Smooth muscle cell of trachea (primary cell): ENCODE measurements at places on chromosomes 1 and 21. TPM values are rescaled to one million over a fixed set of nuclear protein-coding genes. Genes with fewer than 3 reads are reported as not detected.

SSU72 gene
- total RNA-seq, result 84.6 and 87.3 TPM in 2 replicates

OR2L3 gene
- total RNA-seq, result not detected in 2 replicates

ASTN1 gene
- under 0.01 and 0.17 TPM in 2 replicates for total RNA-seq

ANKRD35 gene
- total RNA-seq, result 3.3 and 5.5 TPM in 2 replicates

CADM3 gene
- not detected in 2 replicates for total RNA-seq

IGSF3 gene
- total RNA-seq, result 0.33 and 0.44 TPM in 2 replicates

TTC39A gene
- total RNA-seq, result 1.5 and 3.1 TPM in 2 replicates

SNRPE gene
- total RNA-seq, result 36.9 and 111 TPM in 2 replicates

LCE3E gene
- not detected in 2 replicates for total RNA-seq

MAP1LC3C gene
- total RNA-seq, result 0.87 and 1.3 TPM in 2 replicates

SPEN gene
- total RNA-seq, result 13.4 and 19.9 TPM in 2 replicates

TCHH gene
- total RNA-seq, result under 0.01 TPM in 1 of 2 replicates, not detected in the other

CYP4X1 gene
- 0.15 and 0.17 TPM in 2 replicates for total RNA-seq

S100B gene
- 0.29 TPM in 1 of 2 replicates, not detected in the other for total RNA-seq

BRINP3 gene
- total RNA-seq, result not detected in 2 replicates

OR6N2 gene
- not detected in 2 replicates for total RNA-seq

SLC45A1 gene
- 1.2 and 4.8 TPM in 2 replicates for total RNA-seq

RNF11 gene
- 76.9 and 116 TPM in 2 replicates for total RNA-seq

OR2AJ1 gene
- total RNA-seq, result not detected in 2 replicates
